ENCODE measurements at places on chromosomes 1 and 21. TPM values are rescaled to one million over a fixed set of nuclear protein-coding genes. Genes with fewer than 3 reads are reported as not detected.

Gene GBP5
- not detected for polyA plus RNA-seq

Gene ADGRL4
- polyA plus RNA-seq = 0.12 TPM

Gene PDZK1IP1
- polyA plus RNA-seq = not detected

Gene ID3
- 10.2 TPM for polyA plus RNA-seq

Gene PADI1
- 0.44 TPM for polyA plus RNA-seq

Gene ERG
- not detected for polyA plus RNA-seq

Gene KAZN
- 26.4 TPM for polyA plus RNA-seq

Gene ORC1
- polyA plus RNA-seq = 0.48 TPM

Gene SPRR2F
- not detected for polyA plus RNA-seq

Gene INKA2
- polyA plus RNA-seq = 0.77 TPM

Gene CYP4A11
- 1.6 TPM for polyA plus RNA-seq

Gene ST6GALNAC5
- polyA plus RNA-seq = 57.3 TPM

Gene AADACL3
- polyA plus RNA-seq = not detected

Gene C1QC
- not detected for polyA plus RNA-seq
